ENCODE measurements at places on chromosomes 5 and 9. TPM values are rescaled to one million over a fixed set of nuclear protein-coding genes. Genes with fewer than 3 reads are reported as not detected.

PLAC8L1 gene
- 0.64 TPM for total RNA-seq

DNA sequence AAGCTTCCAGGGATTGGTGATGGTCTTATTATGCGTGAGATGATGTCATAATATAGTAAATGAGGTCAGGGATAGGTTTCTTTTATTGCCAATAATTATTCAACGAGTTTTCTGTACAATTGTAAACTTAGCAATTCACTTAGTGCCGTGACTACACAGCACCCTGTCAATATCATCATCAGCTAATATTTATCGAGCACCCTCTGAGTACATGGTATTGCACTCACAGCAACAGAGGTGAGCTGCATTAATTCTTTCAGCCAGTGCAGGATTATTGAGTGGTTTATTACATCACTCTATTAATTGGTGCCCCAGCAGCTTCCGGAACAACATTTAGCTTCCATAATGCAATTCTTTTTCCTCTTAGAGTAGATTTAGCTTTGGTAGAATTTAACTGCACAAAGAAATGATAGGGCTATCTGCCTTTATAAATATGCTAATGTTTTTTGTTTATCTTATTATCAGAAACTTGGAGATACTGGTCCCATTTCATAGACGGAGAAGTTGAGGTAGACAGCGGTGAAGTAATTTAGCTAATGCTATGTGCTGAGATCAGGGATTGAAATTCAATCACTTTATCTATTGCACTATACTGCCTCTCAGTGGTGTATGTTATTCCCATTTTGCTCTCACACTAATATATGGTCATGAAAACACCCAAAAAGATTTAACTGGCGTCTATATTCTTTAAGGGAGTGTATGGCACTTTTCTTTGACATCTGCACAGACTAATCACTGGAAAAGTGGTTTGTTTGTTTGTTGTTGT is 726.1 kb upstream of the WWC1 start:
- DNase-seq, result no peak

DNA sequence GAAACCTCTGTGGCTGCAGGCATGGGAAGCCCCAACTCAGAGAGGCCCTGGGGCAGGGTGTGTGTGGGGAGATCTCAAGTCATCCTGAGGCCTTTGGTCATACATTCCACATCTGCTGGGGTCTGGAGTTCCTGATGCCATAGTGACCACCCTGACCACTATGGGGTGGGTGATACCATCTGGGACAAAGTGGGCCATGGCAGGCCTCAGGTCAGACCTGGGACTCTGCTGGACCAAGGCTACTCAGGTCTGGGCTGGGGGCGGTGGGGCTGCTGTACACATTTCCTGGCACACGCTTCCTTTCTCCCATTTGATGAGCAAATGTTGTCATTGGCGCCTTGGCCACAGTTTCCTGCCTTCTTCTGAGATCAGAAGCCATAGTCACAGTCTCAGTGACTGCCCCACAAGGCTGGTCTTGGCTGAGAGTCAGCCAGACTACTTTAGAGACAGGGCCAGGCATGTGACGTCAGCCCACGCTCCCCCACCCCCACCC is 15.1 kb upstream of the ACSL6 start:
- DNase-seq, result no peak

- DNase-seq, result no peak
Measured at GRCh38 chr9:125549465-125549871, 157.5 kb downstream of the MAPKAP1 start.

- peak; percentile 46 for DNase-seq
Measured at GRCh38 chr5:173786286-173787187, 101.6 kb upstream of the CPEB4 start.

DNA sequence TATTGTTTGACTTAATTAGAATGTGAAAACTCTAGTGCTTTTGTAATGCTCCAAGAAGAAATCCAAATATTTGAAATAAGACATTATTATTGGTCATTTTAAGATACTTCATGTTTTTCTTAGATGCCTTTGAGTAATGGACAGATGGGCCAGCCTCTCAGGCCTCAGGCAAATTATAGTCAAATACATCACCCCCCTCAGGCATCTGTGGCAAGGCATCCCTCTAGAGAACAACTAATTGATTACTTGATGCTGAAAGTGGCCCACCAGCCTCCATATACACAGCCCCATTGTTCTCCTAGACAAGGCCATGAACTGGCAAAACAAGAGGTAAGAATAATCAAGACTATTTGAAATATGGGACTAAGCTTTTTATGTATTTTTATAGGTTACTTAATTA is 69.2 kb upstream of the SREK1 start:
- no peak for DNase-seq

DNA sequence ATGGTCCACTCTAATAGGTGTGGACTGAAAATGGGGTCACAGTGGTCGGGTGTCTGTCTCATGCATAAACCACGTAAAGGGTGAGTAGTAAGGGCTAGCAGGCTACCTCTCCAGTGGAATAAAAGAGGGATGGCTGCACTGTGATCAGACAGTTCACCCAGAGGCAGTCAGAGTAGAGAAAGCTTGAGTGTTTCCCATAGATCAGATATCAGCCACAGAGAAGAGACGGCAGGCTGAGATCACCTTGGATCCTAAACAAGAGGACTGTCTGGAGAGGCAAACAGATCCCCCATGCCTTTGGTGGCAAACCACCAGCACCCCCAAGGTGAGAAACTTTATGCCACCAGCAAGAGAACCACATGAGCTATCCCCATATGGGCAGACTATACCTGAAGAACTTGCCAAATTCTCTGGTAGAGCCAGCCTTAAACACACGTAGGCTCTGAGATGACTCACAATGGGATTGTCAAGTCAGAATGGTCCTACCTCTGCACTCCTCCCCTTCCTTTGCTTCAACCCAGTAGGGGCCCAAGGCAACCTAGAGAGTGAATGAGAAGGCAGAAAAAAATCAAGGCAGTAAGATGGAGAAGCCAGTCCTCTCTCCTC is 205.2 kb upstream of the MAP3K1 start:
- DNase-seq, result no peak

Measured in H9 (cell line).